ENCODE measurements at places on chromosomes 3 and 15. TPM values are rescaled to one million over a fixed set of nuclear protein-coding genes. Genes with fewer than 3 reads are reported as not detected.

Gene RBPMS2
- 2.1 TPM for total RNA-seq

DNA sequence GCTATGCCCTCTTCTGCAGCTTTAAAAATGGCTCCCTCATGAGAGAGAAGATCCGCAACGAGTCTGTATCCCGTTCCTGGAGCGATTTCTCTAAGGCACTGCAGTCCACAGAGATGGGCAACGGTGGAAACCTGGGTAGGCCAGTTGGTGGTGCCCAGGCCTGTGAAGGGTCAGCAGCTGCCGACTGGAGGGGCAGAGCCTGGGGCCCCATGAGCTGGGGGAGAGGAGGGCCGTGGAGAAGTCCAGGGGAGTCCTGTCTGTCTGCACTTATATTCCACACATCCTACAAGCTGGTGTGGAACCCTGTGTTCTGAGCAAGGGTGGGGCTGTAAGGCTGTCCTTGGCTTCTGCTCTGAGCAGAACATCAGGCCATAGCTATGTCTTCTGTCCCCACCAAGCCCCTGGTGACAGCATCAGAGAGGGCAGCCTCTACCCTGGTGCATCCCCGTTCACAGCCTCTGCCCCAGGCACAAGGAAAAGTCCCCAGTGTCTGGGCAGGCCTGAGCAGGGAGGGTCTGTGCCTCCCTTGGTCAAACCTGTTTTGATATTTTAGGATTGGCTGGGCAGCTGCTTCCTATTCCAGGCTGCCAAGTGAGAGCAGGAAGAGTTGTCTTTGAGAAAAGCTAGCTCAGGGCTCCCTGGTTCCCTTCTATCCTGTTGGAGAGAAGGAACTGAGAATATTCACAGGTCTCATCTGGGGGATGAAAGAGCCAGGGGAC is 29.7 kb downstream of the XYLB start:
- no peak overlapping the region for H3K27ac ChIP-seq
- H3K4me3 ChIP-seq: no peak overlapping the region
- no peak for DNase-seq
- H3K4me1 ChIP-seq: no peaks in the 10 kb centered on the region
- H3K27me3 ChIP-seq: no peaks in the 10 kb centered on the region
- H3K36me3 ChIP-seq: peaks cover 59% of the 10 kb centered on the region

Gene CCR4
- not detected for total RNA-seq

Gene GAP43
- not detected for total RNA-seq

GRCh38 chr15:25678500-25678855 is 184.6 kb downstream of the ATP10A start:
- H3K4me3 ChIP-seq: no peak overlapping the region
- H3K36me3 ChIP-seq: no peaks in the 10 kb centered on the region
- no peaks in the 10 kb centered on the region for H3K27me3 ChIP-seq
- H3K4me1 ChIP-seq: peaks cover 36% of the 10 kb centered on the region
- peak overlapping the region; percentile 30 for H3K27ac ChIP-seq

- no peaks in the 10 kb centered on the region for H3K27me3 ChIP-seq
- no peaks in the 10 kb centered on the region for H3K4me1 ChIP-seq
- H3K27ac ChIP-seq: no peak overlapping the region
These were observed 39.4 kb downstream of the AGTR1 start for GRCh38 chr3:148737104-148737530.

Gene CAPN3
- total RNA-seq: 268 TPM

GRCh38 chr3:38253704-38254103 is 11.9 kb upstream of the SLC22A13 start:
- no peak overlapping the region for H3K27ac ChIP-seq
- DNase-seq: no peak
- H3K27me3 ChIP-seq: no peaks in the 10 kb centered on the region
- no peaks in the 10 kb centered on the region for H3K4me1 ChIP-seq

Gene PTH1R
- total RNA-seq: 5.8 TPM

DNA sequence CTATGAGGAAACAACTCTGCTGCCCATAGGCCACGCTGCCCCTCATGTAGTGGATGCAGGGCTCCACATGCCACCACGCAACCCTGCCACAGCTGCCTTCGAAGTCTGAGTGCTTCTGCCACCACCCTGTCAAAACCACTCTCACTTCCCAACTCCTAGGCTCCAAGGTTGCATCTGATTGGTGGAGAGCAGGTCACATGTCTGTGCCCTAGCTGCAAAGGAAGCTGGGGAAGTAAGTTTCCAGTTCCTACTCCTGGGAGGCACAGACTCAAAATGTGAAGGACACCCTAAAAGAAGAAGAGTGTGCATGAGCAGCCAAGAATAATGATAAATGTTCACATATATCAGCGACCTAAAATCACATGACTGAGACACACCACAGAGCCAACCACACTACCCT is 31.9 kb upstream of the TICRR start:
- H3K36me3 ChIP-seq: no peaks in the 10 kb centered on the region
- no peaks in the 10 kb centered on the region for H3K4me1 ChIP-seq
- peaks cover 4% of the 10 kb centered on the region for H3K27me3 ChIP-seq
- no peak for DNase-seq
- no peak overlapping the region for H3K27ac ChIP-seq

DNA sequence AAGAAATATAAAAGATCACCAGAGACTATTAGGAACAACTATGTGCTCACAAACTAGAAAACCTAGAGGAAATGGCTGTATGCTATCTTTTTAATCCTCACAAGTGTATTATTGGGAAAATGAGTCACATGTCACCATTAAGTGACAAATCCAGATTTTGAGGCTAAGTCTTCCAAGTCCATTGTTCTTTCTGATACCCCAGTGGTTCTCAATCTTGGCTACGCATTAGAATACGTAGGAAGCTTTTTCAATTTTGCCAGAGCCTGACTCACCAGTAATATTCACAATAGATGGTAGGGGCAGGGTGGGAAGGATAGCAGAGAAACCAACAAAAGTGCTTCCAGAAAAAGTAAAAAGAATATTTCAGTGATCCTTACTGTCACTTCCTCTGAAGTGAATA is 117.0 kb downstream of the FILIP1L start:
- H3K36me3 ChIP-seq: no peaks in the 10 kb centered on the region
- no peak overlapping the region for H3K4me3 ChIP-seq
- no peak for DNase-seq
- peaks cover 9% of the 10 kb centered on the region for H3K4me1 ChIP-seq
- peak overlapping the region; percentile 36 for H3K27ac ChIP-seq

DNA sequence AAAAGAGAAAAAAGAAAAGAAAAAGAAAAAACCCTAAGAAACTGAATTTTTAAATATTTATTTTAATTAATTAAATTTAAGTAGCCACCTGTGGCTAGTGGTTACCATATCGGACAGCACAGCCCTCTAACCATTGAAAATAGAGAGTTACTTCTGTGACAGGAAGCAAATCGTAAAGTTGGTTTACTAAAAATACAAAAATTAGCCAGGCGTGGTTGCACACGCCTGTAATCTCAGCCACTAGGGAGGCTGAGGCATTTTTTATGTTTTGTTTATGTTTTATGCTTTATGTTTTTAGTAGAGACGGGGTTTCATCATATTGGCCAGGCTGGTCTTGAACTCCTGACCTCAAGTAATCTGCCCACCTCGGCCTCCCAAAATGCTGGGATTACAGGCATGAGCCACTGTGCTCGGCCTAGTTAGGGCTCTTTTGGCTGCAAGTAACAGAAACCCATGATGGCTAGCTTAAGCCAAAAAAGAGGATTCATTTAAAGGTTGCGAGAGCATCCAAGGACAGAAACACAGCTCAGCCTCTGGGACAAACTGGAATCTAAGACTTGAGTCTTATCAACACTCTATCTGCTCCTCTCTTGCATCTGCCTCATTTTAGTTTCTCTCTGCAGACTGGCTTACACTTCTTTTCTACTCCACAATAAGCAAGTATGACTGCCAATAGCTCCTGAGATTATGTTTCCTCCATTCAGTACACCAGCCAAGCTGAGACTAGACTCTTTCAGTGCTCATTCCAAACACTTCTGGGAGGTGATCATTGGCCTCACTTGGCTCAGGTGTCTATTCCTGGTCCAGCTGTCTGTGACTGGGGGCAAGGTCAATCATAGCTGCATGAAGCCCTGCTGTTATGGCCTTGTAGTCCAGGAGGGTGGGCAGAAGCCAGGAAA is 6.8 kb upstream of the SKIL start:
- H3K27me3 ChIP-seq: no peaks in the 10 kb centered on the region
- H3K36me3 ChIP-seq: no peaks in the 10 kb centered on the region
- H3K4me1 ChIP-seq: peaks cover 9% of the 10 kb centered on the region
- no peak for DNase-seq
- no peak overlapping the region for H3K4me3 ChIP-seq
- peak overlapping the region; percentile 38 for H3K27ac ChIP-seq

DNA sequence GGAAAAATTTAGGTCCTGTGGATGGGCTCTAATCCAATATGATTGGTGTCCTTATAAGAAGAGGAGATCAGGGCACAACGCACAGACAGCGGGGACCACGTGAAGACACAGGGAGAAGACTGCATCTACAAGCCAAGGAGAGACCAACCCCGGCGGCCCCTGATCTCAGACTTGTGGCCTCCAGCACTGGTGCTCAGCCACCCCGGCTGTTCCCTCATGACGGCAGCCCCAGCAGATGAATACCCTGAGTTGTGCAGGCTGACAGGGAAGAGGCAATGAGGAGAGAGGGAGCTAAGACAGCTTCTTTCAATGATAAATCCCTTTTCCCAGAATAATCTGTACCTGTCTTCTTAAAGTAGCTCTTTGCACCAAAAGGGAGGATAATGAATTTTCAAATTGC is 33.3 kb upstream of the CGNL1 start:
- DNase-seq: no peak
- no peaks in the 10 kb centered on the region for H3K36me3 ChIP-seq
- H3K27ac ChIP-seq: no peak overlapping the region
- H3K4me1 ChIP-seq: no peaks in the 10 kb centered on the region

- H3K27me3 ChIP-seq: no peaks in the 10 kb centered on the region
- no peaks in the 10 kb centered on the region for H3K4me1 ChIP-seq
- no peak overlapping the region for H3K4me3 ChIP-seq
- no peak for DNase-seq
- H3K36me3 ChIP-seq: no peaks in the 10 kb centered on the region
- H3K27ac ChIP-seq: no peak overlapping the region
These were observed 38.4 kb downstream of the MEIS2 start for GRCh38 chr15:37061996-37062395.

DNA sequence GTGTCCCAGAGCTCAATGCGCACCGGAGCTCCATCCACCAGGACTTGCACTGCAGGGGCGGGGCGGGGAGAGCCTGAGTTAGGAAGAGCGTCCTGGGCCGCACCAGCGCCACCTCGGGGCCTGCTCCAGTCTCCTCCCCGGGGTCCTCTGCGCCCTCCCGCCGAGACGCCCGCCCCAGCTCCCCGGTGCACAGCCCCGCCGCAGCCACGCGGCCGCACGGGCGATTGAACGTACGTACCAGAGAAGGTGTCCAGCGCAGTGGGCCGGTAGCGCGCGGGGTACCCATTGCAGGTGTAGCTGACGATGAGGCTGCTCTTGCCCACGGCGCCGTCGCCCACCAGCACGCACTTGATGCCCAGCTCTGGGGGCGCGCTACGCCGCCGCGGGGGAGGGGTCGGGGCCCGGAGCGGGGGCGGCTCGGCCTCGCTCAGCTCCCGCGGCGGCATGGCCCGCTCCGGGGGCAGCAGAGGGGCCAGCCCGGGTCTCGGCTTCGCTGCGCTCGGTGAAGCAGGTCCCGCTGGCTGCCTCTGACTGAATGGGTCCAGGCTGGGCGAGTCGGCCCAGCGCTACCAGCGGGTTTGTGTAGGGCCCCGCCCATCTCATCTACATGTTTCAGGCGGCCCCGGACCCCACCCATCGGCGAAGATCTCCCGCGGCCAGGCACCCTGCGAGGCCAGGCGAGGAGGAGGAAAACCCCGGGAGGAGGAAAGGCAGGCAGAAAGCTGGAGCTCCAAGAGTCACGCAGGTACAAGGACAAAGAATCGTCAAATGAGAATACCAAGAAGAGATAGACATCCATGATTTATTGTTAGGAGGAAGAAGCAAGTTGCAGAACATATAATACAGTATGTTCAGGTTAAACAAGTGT is at the start of gene RHOV:
Gene RHOV (minus strand): TSS at position 541 of the 868 bp plus-strand sequence. CDS start 95 bp downstream, at position 446.
- peak; percentile 44 for DNase-seq
- no peaks in the 10 kb centered on the region for H3K36me3 ChIP-seq
- no peak within 1 kb of the TSS for H3K27ac ChIP-seq
- peaks cover 6% of the 10 kb centered on the region for H3K27me3 ChIP-seq
